ENCODE measurements at places on chromosomes 7 and 10.

DNA sequence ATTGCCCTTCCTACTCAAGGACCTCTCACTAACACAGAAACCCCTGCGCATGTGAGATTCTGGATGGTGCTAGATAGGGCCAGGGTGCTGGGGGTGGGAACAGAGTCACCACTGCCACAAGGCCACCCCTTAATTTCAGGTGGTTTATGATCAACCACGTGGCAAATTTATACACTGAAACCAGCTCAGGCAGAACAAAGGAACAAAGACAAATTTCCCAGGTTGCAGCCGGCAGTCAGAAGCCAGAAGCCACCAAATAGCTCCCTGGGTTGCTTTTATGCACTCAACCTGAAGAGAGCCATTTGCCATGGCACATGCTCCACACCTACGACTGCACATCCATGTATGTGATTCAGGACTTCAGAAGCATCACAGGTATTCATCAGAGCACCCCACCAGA lies 2.5 kb downstream of the VOPP1 start:
- DNase-seq: no peak

DNA sequence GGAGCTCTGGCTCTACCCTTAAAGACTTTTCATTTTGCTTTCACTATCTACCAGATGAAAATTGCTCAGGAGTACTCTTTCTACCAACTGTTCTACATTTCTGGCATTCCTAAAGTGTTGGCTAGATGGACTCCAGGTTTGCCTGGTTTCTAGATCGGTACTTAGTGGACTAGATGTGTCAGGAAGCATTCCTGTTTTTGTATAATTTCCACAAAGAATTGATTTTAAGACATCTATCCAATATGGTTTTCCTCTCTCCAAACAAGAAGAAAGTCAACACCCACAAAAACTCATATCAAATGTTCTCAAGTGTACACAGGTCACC lies 157.7 kb downstream of the CHRM2 start:
- DNase-seq: no peak

- no peak for DNase-seq
These were observed 21.2 kb upstream of the ANLN start for GRCh38 chr7:36368496-36368895.

DNA sequence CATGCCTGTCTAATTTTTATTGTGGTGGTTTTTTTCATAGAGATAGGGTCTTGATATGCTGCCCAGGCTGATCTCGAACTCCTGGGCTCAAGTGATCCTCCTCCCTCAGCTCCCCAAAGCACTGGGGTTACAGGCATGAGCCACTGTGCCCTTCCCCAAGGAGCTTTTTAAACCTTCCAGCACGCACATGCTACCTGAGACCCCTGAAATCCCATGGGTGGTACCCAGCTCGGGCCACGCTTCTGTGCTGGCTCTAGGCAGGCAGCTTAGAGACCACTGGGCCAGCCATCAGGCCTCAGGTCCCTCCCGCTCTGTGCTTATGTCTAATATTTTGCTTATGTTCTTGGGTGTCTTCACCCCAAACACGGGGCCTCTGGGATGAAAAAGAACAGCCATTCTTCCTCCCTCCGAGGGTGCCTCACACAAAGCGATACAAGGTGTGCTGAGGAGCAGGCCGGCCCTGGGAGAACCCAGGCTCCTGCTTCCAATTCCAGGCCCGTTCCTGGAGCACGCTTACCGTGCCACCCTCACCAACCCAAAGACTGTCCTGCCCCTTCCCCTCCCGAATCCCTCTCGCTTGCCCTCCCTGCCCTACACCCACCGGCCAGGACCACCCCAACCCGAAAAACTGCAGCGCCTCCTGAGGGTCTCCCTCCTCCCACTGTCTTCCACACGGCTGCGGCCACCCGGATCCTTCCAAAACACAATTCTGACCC lies 10.9 kb downstream of the SPOCK2 start:
- no peak for DNase-seq
